ENCODE measurements at places on chromosomes 1 and 21. TPM values are rescaled to one million over a fixed set of nuclear protein-coding genes. Genes with fewer than 3 reads are reported as not detected.

The GBP1 gene
- total RNA-seq, result 5.2 TPM

The LCE6A gene
- total RNA-seq, result not detected

The BROX gene
- total RNA-seq, result 41.4 TPM

The CELA2A gene
- total RNA-seq, result 0.36 TPM

The PPP1R12B gene
- 12.8 TPM for total RNA-seq

The GPA33 gene
- total RNA-seq, result not detected

The WDR64 gene
- not detected for total RNA-seq

The PRELP gene
- total RNA-seq, result 1.5 TPM

The ZMYND12 gene
- 0.56 TPM for total RNA-seq

The ST6GALNAC3 gene
- total RNA-seq, result 0.72 TPM

The UBXN10 gene
- total RNA-seq, result 0.04 TPM

The SYT11 gene
- total RNA-seq, result 0.76 TPM

The LRRC53 gene
- not detected for total RNA-seq

The UMODL1 gene
- 0.08 TPM for total RNA-seq

The CFHR2 gene
- not detected for total RNA-seq

The OLIG2 gene
- total RNA-seq, result not detected

The DNM3 gene
- 1.6 TPM for total RNA-seq

The DIPK1A gene
- 2.8 TPM for total RNA-seq

The MSH4 gene
- total RNA-seq, result 0.36 TPM

The ATP6V1G3 gene
- total RNA-seq, result not detected

The FCRL2 gene
- total RNA-seq, result 0.56 TPM

The PROK1 gene
- 0.20 TPM for total RNA-seq

The CCSAP gene
- 3.0 TPM for total RNA-seq

The CLK2 gene
- 16.9 TPM for total RNA-seq

The NUP210L gene
- 0.04 TPM for total RNA-seq

The CCNL2 gene
- 58.3 TPM for total RNA-seq

The FCN3 gene
- 2.4 TPM for total RNA-seq

The F5 gene
- total RNA-seq, result 0.20 TPM

The RGS8 gene
- total RNA-seq, result not detected

The APOBEC4 gene
- not detected for total RNA-seq

The DCST2 gene
- 1.3 TPM for total RNA-seq
